Esophagus squamous epithelium (tissue), 5 donors: ENCODE measurements at places on chromosomes 2 and 18.

DNA sequence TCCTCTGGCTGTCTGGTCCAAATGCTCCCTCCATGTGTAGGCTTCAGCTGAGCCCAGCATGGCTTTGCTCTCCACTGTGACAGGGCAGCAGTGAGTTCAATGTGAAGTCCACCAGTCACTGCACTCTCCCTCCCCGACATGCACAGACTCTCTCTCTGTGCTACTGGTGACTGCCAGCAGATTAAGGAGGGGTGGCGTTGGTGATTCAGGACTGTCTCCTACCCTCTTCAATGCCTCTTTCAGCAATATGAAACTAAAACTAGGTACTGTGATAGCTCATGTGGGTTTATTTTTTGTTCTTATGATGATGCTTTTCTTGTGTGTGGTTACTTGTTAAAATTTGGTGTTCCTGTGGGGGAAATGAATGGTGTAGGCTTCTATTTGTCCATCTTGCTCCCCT is 201.0 kb upstream of the RBMS1 start:
- no peak for DNase-seq
- H3K36me3 ChIP-seq = no peaks in the 10 kb centered on the region
- H3K4me3 ChIP-seq = no peak overlapping the region
- no peaks in the 10 kb centered on the region for H3K27me3 ChIP-seq
- no peak overlapping the region for H3K27ac ChIP-seq

DNA sequence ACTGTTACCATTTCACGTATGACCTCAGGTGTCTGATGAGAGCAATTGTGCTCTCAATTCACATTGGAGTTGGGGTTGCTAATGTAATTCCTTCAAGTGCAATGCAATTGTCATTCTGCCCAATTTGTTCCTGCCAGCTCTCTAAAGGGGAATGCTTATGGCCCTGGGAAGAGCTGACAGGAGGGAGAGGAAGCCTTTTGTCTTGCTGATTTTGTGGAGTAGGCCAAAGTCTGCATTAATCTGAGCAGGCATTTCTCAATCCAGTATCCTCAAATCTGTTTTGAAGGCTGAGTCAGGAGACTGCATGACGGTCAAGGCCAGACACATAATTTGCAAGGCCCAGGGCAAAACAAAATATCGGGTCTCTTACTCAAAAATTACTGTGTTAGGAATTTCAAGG is 326.4 kb upstream of the SPHKAP start:
- no peak overlapping the region for H3K27ac ChIP-seq
- no peak overlapping the region for H3K4me3 ChIP-seq
- DNase-seq = no peak
- H3K27me3 ChIP-seq = no peaks in the 10 kb centered on the region

DNA sequence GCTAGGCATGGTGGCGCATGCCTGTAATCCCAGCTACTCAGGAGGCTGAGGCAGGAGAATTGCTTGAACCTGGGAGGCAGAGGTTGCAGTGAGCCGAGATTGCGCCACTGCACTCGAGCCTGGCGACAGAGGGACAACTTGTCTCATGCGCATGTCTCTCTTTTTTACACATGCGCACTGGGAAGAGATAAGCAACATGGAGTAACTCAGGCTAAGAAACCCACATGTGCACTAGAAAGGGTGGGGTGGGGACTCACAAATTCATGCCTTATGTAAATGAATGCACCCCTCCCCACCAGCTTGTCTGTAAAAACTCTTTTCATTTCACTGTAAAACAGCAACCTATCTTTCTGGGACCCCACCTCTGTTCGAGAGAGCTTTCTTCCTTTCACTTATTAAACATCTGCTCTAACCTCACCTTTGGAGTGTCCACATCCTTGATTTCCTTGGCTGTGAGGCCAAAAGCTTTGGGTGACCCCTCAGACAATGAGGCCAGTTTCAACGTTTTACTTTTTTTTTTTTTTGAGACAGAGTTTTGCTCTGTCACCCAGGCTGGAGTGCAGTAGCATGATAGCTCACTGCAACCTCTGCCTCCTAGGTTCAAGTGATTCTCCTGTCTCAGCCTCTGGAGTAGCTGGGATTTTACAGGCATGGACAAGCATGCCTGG is 91.6 kb upstream of the RMP24 start:
- no peak overlapping the region for H3K4me3 ChIP-seq
- no peak overlapping the region for H3K27ac ChIP-seq
- H3K36me3 ChIP-seq = no peaks in the 10 kb centered on the region
- DNase-seq = no peak

- no peak for DNase-seq
- no peaks in the 10 kb centered on the region for H3K27me3 ChIP-seq
- no peak overlapping the region for H3K27ac ChIP-seq
- no peaks in the 10 kb centered on the region for H3K4me1 ChIP-seq
These were observed 162.4 kb downstream of the GPD2 start for GRCh38 chr2:156598563-156598962.

- no peaks in the 10 kb centered on the region for H3K4me1 ChIP-seq
- H3K27ac ChIP-seq = no peak overlapping the region
These were observed 1362.7 kb upstream of the CHAC2 start for GRCh38 chr2:52404866-52405265.

GRCh38 chr2:38323623-38324022 is 53.5 kb downstream of the ATL2 start:
- H3K27ac ChIP-seq = peak overlapping the region; percentile 1
- H3K4me1 ChIP-seq = peaks cover 9% of the 10 kb centered on the region
- no peak for DNase-seq
- no peaks in the 10 kb centered on the region for H3K36me3 ChIP-seq
- H3K4me3 ChIP-seq = no peak overlapping the region
- H3K27me3 ChIP-seq = no peaks in the 10 kb centered on the region

DNA sequence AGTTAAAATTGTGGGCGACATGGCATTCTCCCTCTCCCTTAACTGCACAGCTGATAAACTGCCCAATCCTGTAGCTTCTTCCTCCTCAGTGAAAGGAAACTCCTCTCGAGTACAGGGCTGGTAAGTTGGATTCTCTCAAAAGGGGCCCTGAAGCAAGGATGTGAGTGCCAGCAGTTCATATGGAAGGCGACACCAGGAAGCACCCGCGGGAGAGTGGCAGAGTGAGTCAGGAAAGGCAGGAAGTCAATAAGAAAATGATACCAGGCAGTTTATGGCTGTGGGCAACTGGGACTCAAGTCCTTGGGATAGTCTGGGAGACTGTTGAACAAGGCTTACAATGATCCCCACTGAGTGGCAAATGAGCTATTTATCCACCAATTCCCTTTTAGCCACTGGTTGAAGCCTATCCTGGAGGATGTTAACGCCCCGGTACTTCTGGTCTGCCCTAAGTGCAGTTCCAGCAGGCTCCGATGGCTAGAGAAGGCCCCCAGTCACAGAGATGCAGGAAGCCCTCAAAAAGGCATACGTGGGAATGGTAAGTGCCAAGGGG is 34.8 kb downstream of the ABHD3 start:
- no peaks in the 10 kb centered on the region for H3K27me3 ChIP-seq
- H3K4me1 ChIP-seq = no peaks in the 10 kb centered on the region
- H3K4me3 ChIP-seq = no peak overlapping the region
- H3K36me3 ChIP-seq = no peaks in the 10 kb centered on the region
- H3K27ac ChIP-seq = peak overlapping the region; percentile 48

- no peaks in the 10 kb centered on the region for H3K36me3 ChIP-seq
- H3K27me3 ChIP-seq = peaks cover 51% of the 10 kb centered on the region
- no peak overlapping the region for H3K4me3 ChIP-seq
- no peak overlapping the region for H3K27ac ChIP-seq
- DNase-seq = no peak
These were observed 1.1 kb upstream of the SALL3 start for GRCh38 chr18:78978349-78979055.

DNA sequence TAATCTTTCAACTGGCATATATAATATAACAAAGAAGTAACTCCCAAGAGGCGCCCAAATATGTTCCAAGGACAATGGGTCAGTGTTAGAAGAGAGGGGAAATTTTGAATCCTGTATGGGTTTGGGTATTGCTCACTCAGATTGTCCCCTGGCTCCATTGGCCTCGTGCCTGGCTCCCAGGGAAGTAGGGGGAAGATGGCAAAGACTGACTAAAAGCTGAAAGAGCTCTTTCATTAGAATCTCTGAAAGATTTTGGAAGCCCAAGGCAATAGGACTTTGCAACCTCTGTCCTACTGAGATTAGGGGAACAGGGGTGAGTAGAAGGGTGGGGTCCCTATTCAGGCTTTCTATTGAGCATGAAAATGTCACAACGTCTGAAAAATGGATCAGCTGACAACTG is 1272.8 kb upstream of the ZEB2 start:
- H3K4me3 ChIP-seq = no peak overlapping the region
- no peak overlapping the region for H3K27ac ChIP-seq
- H3K4me1 ChIP-seq = no peaks in the 10 kb centered on the region

DNA sequence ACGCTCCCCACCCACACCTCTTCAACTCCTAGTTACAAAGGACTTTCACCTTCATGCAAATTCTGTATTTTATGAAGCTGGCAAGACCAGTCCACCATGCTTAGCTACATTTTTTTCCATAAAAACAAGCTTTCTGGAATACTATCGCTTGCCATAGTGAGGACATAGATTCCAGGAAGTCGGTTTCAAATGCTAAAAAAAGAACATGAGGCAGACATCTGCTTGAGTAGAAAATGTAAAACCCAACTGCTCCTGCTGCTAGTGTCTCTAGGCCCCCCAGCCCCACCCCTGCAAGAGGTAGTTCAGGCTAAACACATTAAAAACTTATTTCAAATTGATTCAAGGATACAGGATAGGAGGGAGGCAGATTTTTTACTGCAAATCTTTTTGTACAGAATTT is 148.9 kb downstream of the SMAD2 start:
- no peaks in the 10 kb centered on the region for H3K27me3 ChIP-seq
- no peak overlapping the region for H3K4me3 ChIP-seq
- H3K36me3 ChIP-seq = no peaks in the 10 kb centered on the region
- DNase-seq = no peak

GRCh38 chr18:64090876-64091275 is 58.0 kb downstream of the LINC00305 start:
- no peak overlapping the region for H3K4me3 ChIP-seq
- no peak for DNase-seq
- H3K36me3 ChIP-seq = no peaks in the 10 kb centered on the region
- no peaks in the 10 kb centered on the region for H3K27me3 ChIP-seq

DNA sequence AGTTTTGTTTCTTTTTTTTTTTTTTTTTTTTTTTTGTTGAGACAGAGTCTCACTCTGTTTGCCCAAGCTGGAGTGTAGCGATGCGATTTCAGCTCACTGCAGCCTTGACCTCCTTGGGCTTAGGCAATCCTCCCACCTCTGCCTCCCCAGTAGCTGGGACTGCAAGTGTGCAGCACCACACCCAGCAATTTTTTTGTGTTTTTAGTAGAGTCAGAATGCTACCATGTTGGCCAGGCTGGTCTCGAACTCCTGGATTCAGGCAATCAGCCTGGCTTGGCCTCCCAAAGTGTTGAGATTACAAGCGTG is 8.2 kb downstream of the ITGA6 start:
- H3K4me3 ChIP-seq = no peak overlapping the region
- no peak for DNase-seq
- peaks cover 27% of the 10 kb centered on the region for H3K4me1 ChIP-seq
- no peak overlapping the region for H3K27ac ChIP-seq

DNA sequence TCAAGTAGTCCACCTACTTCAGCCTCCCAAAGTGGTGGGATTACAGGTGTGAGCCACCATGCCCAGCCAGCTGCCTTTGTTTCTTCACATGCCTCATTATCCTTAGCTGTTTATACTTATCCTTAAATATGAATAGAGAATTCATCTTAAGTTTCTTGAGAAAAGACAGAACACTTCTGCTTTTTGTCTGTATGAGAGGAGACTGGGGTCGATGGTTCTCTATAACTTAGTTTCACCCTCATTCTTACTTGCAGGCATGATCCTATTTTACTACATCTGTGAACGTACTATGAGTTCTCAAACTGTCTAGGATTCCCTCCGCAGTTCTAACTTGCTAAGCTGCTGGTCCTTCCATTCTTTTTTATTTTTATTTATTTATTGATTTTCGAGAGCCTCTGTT is 20.4 kb downstream of the PPM1B start:
- no peak for DNase-seq
- no peak overlapping the region for H3K27ac ChIP-seq
- H3K27me3 ChIP-seq = no peaks in the 10 kb centered on the region
- no peak overlapping the region for H3K4me3 ChIP-seq
- H3K36me3 ChIP-seq = peaks cover 2% of the 10 kb centered on the region

GRCh38 chr2:200713704-200714064 is 98.0 kb upstream of the BZW1 start:
- H3K4me3 ChIP-seq = peak overlapping the region; percentile 62
- no peaks in the 10 kb centered on the region for H3K36me3 ChIP-seq

DNA sequence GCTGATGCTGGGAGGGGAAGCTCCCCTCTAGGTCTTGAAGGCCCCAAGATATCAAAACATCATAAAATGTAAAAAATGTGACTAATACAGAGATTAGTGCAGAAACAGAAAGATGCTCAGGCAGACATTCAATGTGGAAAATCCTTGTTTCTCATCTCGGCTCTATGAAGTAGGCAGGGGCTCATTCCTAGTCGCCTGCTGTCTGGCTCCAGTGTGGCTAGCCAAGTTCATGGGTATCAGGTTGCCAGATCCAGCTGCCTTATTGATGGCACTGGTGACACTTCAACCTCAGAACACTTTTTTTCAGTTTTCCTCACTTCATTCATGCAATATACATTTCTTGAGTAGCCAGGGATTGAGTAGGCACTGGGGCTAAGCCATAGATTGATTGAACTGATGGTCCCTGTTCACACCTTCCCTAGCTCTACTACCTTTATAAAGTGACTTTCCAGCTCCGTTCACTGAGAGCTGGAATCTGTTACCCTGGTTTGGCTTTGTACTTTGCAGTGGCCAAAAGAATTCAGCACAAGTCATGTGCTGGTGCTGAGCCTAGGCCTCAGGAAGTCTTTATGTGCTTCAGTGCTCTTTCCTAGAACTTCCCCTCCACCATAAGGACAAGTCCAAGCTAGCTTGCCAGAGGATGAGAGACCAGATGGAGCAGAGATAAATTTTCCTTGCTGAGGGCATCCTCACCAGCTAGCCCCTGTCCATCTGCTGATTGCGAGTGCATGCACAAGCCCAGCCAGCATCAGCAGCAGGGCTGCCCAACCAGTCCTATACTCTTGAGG is 373.6 kb upstream of the ST6GAL2 start:
- H3K36me3 ChIP-seq = no peaks in the 10 kb centered on the region
- H3K4me1 ChIP-seq = no peaks in the 10 kb centered on the region
- H3K4me3 ChIP-seq = no peak overlapping the region
- no peaks in the 10 kb centered on the region for H3K27me3 ChIP-seq

- H3K4me3 ChIP-seq = no peak overlapping the region
- no peaks in the 10 kb centered on the region for H3K27me3 ChIP-seq
- no peaks in the 10 kb centered on the region for H3K36me3 ChIP-seq
- DNase-seq = no peak
- no peak overlapping the region for H3K27ac ChIP-seq
- H3K4me1 ChIP-seq = peaks cover 39% of the 10 kb centered on the region
These were observed 58.6 kb downstream of the CERS6 start for GRCh38 chr2:168514692-168515091.

GRCh38 chr2:583666-584065 is 93.5 kb downstream of the TMEM18 start:
- no peak for DNase-seq
- H3K27ac ChIP-seq = no peak overlapping the region
- H3K36me3 ChIP-seq = no peaks in the 10 kb centered on the region

- no peak for DNase-seq
- H3K27me3 ChIP-seq = no peaks in the 10 kb centered on the region
- no peak overlapping the region for H3K27ac ChIP-seq
These were observed 284.6 kb downstream of the SP3 start for GRCh38 chr2:173680574-173680973.
